ENCODE measurements at places on chromosomes 3 and 15.

- DNase-seq: no peak
These were observed 44.9 kb upstream of the ALDH1A3 start for GRCh38 chr15:100834731-100835130.

- no peak for DNase-seq
These were observed 276.6 kb upstream of the CFAP20DC start for GRCh38 chr3:59326246-59327024.

DNA sequence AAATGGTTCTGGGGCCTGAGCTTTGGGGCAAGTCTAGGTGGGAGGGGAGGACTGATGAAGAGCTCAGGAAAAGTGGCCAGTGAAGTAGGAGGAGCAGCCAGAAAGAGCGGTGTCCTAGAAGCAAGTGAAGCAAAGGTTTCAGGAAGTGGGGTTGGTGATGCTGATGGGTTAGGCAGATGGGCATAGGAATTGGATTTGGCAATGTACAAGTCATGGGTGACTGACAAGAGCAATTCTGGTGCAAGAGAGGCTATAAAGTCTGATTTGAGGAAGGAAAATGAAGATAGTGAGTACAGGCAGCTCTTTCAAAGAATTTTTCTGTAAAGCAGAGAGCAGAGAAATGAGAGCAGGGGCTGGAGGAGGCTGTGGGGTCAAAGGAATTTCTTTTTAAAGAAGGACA is 19.7 kb downstream of the ALPK3 start:
- no peak for DNase-seq

GRCh38 chr3:72263223-72263990 is 478.5 kb upstream of the PROK2 start:
- DNase-seq: no peak

Data from GM12891 (cell line).